ENCODE measurements at places on chromosomes 4 and X.

GRCh38 chr4:52192721-52193135 is 141.6 kb downstream of the SPATA18 start:
- no peak for DNase-seq

DNA sequence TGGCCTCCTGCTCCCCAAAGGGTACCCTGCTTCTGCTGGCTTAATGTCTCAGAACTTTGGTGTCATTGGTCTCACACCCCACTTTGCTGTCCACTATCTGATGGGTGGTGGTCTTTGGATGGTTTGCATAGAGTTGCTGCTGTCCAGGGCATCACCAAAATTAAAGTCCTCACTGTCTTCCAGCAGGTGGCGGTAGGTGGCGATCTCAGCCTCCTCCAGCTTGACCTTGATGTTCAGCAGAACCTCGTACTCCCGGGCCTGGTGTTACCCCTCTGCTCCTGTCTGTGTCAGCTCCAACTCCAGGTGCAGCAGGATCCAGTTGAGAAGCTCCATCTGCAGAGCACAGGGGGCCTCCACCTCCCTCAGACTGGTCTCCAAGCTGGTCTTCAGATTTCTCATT is 1169.5 kb upstream of the PABPC4L start:
- no peak for DNase-seq

GRCh38 chrX:21738210-21738949 is 19.5 kb downstream of the SMPX start:
- DNase-seq = no peak

DNA sequence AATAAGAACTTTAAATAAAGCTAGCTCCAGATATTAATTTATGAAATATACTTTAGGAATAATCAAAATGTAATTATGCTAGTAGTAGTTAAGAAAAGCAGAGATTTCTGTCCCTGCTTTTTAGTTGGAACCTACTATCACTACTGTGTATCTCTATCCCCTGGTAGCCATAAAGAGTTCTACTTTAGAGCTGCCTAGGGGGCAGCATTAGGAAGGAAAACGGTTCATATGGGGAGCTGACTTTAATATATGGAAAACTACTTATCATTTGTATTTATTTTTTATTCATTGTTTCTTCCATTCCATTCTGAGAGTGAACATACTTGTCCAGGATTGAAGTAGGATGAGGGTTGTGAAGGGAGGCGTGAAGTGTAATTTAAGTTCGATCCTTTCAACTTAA is 40.9 kb downstream of the CPEB2 start:
- DNase-seq = no peak

DNA sequence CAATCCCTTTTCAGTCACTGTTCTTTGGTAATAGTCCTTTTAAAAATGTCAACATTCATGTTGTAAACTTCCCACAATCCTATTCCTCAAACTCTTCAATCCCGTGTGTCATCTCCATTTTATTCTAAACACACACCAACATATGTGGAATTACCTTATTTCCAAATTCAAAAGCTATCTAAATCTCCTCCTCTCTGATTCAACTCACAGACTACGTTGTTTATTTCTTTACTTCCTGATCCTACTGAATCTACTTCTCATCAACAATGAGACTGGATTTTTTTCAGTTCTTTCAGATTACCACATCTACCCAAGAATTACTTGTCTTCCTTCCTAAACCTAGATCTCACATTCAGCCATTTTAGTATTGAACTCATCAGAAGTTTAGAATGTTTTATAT is 188.2 kb downstream of the GABRB1 start:
- no peak for DNase-seq

DNA sequence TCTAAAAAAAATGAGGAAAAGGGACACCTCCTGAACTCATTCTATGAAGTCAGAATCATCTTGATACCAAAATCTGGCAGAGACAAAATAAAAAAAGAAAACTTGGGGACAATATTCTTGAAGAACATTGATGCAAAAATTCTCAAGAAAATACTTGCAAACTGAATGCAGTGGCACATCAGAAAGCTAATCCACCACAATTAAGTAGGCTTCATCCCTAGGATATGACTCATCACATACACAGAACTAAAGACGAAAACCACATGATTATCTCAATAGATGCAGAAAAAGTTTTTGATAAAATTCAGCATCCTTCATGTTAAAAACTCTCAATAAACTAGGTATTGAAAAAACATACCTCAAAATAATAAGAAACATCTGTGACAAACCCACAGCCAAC is 98.3 kb downstream of the FAM47B start:
- no peak for DNase-seq

- no peak for DNase-seq
Observed at GRCh38 chr4:73170518-73171198, 87.9 kb downstream of the ANKRD17 start.

DNA sequence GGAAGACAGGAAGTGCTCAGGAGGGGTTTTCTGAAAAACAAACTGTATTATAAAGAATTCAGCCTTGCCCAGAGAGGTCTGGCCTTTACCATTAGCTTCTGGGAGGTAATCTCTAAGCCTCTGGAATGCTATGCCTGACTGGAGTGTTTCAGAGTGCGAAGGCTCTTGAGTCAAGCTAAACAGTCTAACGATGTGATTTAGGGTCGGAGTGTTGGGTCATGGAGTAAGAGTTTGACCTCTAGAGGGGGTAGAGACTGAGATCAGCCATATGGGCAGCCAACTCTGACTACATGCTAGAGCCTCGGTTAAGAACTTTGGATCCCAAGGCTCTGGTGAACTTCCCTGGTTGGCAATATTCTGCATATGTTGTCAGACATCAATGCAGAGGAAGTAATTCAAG is 15.0 kb downstream of the BOD1L1 start:
- DNase-seq = no peak

- no peak for DNase-seq
Observed at GRCh38 chrX:105461016-105461415, 240.5 kb upstream of the TEX13A start.

GRCh38 chrX:110401135-110401534 is 42.5 kb downstream of the RTL9 start:
- DNase-seq = no peak

DNA sequence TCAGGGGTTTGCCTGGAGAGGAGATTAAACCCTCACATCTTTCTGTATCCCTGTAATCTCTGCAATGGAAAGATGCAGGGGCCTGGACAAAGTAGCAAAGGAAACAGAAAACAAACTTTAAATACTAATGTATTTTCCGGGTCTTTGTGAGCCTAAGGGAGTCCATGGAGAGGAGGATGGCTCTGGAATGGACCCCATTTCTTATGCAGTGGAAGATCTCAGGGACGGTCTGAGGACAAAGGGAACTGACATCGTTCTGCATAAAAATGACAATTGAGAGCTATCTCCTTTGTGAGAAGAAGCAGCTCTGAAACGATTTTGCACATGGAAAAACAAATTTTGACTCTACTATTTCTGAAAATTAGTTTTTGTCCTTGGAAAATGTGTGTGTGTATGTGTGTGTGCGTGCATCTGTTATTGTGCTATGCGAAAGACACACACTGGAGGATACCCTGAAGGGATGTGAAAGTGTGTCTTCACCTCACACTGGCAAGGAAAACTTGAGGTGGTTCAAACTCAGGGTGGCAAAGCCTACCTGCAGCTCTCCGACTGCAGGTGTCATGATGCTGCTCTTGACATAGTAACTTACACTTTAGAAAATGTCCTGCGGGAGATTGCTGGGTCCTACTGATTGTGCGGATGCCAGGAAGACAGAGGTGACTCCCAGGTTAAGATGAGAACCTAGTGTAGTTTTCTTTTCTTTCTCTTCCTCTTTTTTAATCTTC is 126.4 kb upstream of the JADE1 start:
- no peak for DNase-seq

- DNase-seq = no peak
Observed at GRCh38 chr4:16672421-16672820, 226.0 kb downstream of the LDB2 start.

- no peak for DNase-seq
Observed at GRCh38 chr4:53924333-53925049, 139.9 kb downstream of the CHIC2 start.

DNA sequence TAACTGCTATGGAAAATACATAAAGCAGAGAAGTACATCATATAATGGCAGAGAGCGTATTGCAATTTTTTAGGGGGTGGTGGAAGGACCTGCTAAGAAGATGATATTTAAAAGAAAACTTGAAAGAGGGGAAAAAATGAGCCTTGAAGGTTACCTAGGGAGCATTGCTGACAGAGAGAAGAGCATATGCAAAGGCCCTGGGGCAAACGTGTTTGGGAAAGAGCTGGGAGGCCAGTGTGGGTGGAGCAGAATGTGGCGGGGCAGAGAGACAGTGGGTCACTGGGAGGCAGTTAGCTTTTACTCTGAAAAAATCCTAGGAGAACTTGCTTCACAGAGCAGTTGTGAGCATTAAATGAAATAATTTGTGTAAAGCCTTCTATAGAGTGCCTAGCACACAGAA is 157.0 kb downstream of the SHROOM3 start:
- DNase-seq = no peak

All from natural killer cell (primary cell).